ENCODE measurements at places on chromosomes 16 and 17.

- no peak for DNase-seq
Observed at GRCh38 chr16:61617219-61617783, 418.9 kb downstream of the CDH8 start.

DNA sequence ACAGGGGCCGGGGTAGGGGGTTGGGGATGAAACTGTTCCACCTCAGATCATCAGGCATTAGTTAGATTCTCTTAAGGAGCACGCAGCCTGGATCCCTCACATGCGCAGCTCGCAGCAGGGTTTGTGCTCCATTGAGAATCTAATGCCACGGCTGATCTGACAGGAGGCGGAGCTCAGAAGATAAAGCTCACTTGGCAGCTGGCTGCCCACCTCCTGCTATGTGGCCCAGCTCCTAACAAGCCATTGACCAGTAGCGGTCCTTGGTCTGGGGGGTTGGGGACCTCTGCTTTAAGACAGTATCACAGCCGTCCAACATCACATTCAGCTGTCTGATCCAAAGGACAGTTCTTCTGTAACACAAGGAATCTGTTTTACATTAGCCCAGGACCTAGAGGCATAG is 62.5 kb downstream of the SLC39A11 start:
- no peak for DNase-seq

GRCh38 chr17:12352127-12352526 is 313.6 kb upstream of the MYOCD start:
- DNase-seq: no peak

DNA sequence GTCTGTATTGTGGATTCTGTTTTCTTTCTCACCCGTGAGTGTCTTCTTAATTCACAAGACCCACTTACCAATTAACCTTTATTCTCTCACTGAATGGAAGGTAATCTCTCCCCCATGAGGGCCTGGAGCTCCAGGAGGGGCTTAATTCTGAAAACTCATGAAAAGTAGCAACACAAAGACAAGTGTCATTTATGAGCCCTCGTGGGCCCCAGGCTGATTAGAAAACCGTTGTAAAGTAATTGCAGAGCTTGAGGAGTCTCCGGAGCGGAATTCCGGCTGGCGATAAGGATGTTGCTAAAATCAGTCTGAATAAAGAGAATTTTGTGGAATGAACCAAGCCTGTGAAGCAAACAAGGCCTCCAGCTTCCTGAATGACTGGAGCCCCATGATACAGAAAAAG is 301.5 kb downstream of the HAPSTR1 start:
- DNase-seq: no peak

GRCh38 chr17:67015001-67015400 is 29.4 kb upstream of the CACNG1 start:
- no peak for DNase-seq

DNA sequence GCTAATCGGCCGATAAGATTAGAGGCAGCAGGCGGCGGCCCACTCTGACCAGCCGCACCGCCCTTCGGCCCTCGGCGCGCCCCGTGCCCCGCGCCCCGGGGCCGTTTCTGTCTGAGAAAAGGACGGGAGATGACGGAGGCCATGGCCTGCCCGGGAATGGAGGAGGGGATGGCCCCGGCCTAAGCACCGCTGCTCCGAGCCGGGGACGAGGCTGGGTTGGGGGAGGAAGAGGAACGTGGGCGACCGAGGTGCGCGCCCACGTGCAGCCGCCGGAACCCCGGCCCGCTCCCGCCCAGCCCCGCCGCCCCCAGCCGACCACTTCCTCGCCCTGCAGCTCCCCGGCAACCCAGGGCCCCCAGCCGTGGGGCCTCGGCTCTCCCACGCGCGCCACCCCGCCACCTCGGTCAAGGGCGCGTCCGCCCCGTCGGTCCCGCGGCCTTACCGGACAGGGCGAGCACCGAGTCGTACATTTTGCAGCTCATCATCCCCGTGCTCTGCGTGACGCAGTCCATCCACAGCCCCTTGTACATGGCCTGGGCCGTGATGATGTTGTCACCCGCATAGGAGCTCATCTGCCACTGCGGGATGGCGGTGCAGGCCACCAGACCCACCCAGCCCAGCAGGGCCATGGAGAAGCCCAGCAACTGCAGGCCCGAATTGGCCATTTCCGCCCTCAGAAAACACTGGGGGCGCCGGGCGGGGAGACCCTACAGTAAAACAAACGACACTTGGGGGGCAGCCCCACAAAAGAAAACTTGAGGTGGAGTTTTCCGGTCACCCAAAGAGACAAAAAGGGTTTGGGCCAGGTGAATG is 693 bp downstream of the CLDN7 start:
- peak; percentile 16 for DNase-seq

DNA sequence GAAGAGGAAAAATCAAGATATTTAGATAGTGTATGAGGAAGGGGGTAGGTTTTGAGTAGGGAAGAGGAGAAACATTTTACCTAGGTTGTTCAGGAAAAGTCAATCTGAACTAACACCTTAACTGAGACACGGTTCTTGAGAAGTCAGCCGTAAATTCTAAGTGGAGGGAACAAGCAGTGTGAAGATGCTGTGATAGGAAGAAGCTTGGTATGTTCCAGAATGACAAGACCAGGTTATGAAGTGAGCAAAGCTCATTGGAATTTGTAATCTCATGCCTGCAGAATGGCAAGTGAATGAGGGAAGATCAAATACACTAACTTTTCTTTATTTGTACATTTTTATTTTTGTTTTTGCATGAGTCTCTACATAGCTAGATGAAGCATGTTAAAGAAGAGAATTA is 307.6 kb downstream of the ZFHX3 start:
- DNase-seq: no peak

- DNase-seq: no peak
Observed at GRCh38 chr16:14576532-14576931, 53.5 kb downstream of the PARN start.

DNA sequence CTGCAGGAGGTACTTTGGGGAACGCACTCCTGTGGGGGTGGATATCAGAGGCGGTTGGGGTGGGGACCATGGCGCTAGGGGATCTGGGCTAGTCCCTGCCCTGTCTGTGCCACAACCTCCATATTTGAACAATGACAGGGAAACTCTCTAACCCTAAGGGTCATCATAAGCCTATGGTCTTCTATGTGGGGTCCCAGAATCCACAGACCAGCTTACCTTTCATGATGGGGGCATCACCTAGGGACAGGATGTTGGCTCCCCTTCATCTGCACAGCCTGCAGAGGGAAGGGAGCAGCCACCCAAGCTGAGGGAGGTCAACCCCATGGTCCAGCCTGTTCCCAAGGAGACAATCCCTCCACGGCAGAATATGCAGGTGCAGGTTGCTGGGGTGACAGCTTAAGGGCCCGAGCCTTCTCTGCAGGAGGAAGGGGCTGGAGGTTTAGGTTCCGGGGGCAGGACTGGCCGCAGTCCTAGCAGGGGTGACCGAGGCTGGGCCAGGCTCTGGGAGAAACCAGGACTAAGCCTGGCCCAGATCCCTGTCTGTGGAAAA is 1.7 kb downstream of the ORAI3 start:
- no peak for DNase-seq

GRCh38 chr17:75237100-75238014 is 24.0 kb downstream of the GGA3 start:
- DNase-seq: no peak

DNA sequence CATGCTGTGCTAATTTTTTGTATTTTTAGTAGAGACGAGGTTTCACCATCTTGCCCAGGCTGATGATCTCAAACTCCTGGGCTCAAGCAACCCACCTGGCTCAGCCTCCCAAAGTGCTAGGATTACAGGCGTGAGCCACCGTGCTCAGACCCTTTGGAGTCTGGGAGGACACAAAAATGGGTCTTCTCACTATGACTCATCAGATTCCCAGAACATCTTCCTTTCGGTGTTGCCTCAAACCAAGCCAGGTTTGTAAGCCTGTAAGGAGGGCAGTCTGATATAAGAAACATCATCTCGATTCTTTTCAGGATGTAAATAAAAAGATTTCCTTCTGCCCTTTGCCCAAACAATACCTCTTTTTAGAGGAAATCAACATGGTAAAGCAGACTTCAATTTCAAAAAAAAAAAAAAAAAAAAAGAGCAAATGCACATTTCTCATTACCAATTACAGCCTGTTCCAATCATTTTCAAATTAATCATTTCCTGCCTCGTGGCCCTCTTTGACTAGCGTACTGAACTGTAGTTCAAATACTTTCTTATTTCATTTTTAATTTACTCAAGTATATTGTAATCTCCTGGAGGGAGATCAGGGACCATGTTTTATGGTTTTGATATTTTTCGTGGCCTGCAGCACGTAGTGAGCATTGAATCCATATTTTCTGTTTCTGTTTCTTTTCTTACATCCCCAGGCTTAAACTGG is 409.6 kb downstream of the GRIN2A start:
- no peak for DNase-seq

GRCh38 chr17:72811976-72812687 is 280.4 kb downstream of the SLC39A11 start:
- DNase-seq: no peak

DNA sequence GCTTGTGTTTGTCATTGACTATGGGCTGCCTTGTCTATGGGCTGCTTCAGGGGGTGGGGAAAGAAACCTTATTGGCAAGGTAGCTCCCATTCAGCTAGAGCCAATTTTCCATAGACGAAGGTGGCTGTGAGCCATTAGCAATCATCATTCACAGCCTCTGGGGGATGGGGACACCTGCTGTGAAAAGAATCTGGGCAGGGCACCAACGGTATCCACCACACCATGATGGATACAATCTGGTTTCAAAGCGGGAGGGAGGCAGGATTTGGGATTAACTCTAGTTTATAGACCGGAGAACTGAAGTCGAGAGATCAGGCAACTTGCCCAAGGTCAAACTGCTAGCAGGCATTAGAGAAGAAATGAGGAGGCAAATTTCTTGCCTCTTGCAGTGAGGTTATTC is 182.3 kb downstream of the SHISA9 start:
- DNase-seq: no peak

DNA sequence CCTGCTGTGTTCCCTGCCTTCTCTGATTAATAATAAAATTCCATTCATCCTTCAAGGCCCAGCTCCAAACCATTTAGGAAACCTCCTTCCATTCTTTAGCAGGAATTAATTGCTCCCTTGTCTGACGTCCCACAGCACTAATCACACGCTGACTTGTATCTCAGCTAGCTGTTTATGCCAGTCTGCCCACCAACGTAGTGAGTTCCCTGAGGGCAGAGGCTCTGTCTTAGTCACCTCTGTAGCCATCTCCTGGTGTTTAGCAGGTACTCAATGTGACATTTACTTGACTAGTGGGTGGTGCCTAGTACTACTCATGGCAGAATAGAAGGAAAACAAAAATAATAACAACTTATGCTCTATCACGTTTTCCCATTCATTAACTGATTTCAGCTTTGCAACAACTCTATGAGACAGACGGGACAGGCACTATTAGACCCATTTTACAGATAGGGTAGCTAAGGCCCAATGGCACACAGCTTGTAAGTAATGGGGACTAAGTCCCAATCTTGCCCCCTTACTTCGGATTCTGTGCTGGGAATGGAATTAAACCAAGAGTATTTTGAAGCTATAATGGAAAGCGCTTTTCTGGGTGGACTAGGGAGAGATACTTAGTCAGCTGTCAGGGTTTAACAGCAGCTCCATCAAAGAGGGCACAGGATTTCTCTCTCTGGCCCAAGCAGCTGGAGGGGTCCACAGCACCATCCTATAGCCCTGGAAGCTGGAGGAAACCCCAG is 931 bp upstream of the WIPF2 start:
- no peak for DNase-seq

GRCh38 chr17:35129154-35129972 is 7.9 kb downstream of the FNDC8 start:
- DNase-seq: no peak

- no peak for DNase-seq
Observed at GRCh38 chr16:27029525-27029924, 37.2 kb upstream of the C16orf82 start.

DNA sequence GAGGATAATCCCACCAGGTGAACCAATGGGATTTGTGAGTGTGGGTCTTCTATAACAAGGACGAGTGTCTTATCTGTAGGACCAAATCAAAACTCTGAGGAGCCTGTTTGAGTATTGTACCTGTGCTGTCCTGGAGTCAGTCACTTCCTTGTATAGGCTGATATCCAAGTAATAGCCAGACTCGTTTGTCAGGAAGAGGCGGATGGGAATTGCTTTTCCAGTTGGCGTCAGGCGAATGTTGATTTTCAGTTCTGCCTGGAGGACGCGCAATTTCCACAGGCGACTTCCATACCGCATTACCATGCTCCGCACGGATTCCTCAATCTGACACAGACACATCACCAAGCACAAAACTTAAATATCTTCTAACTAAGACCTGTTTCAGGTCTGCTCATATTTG is 187.6 kb upstream of the C17orf78 start:
- DNase-seq: no peak

DNA sequence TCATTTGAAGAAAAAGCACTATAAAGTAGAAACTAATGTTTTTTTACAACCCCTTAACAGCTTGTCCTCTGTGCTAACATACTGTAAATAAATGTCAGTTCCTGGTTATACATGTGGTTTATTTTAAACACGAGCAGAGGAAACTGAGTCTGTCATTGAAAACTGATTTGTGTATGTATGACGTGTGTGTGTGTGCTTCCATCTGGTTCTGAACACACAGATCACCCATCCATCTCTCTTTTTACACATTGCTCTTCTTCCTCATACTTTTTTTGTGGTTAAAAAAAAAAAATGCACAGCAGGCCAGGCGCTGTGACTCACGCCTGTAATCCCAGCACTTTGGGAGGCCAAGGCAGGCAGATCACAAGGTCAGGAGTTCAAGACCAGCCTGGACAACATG is 49.5 kb downstream of the ZNF423 start:
- DNase-seq: no peak

- no peak for DNase-seq
Observed at GRCh38 chr16:14486520-14487303, 143.3 kb downstream of the PARN start.

DNA sequence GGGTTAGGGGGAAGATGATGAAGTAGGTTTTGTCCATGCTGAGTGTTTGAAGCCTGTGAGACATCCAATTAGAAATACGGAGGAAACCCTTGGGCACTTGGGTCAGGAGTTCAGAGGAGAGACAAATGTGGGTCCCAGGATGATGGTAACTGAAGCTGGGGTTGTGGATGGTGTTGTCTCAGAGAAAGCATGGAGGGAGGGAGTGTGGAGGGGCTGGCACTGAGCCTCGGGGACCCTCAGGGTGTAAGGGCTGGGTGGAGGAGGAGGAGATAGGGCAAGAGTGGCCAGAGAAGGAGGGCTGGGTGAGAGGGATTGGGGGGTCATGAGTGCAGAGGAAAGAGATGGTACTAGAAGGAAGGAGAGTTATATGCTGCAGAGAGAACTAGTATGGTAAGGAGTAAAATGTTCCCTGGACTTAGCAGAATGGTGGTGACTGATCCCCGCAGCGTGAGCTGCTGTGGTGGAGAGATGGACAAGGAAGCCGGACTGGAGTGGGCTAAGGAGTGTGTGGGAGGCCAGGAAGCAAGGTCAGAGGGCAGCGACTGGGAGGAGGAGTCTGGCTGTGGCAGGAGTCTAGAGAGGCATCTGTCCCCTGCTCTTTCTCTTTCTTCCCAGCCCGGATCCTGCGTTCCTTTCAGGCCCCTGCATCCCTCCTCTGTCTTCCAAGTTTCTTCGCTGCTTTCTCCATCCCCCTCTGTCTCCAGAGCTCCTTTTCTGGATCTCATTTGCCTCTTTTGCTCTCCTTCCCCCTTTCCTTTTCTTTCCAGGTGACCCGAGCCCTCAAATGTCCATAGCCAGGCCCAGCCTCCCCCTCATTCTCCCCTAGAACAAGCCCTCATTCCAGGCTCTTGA is 3.9 kb upstream of the COL1A1 start:
- no peak for DNase-seq
